NCI-H2029 (cell line): ENCODE measurements at places on chromosomes 12 and 14.

- DNase-seq: no peak
Measured at GRCh38 chr14:93987376-93987775, 9.7 kb upstream of the CCDC197 start.

DNA sequence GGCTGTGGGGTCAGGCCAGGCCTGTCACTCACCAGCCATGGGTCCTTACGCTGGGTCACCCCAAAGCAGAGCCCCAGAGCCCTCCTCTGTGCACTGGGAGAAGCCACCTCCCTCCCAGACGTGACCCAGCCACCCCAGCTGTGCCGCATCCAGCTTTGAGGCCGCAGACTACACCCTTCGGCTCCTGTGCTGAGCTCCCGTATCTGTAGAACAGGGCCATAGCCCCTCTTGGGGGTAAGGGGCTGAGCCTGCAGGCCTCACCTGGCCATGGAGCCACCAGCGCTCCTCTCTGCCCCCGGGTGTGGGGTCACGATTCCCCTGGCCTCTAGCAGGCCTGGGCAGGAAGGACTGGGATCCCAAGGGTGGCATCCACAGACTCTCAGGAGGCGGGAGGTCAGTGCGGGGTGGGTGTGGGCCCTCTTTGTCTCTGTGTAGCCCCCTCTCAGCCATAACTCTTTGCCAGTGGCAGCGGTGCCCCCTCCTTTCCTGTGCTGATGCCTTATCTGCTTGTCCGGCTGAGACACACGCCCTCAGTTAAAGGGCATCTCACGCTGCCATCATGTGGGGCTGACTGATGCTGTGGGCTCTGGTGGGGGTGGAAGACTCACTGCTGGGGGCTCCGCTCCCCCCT lies 16.3 kb downstream of the ASPG start:
- no peak for DNase-seq

GRCh38 chr14:37172936-37173614 lies 669 bp upstream of the SLC25A21 start:
- DNase-seq: no peak

GRCh38 chr12:12543959-12544358 lies 18.7 kb downstream of the DUSP16 start:
- DNase-seq: no peak

GRCh38 chr12:118361889-118362288 lies 10.8 kb downstream of the TAOK3 start:
- DNase-seq: no peak

DNA sequence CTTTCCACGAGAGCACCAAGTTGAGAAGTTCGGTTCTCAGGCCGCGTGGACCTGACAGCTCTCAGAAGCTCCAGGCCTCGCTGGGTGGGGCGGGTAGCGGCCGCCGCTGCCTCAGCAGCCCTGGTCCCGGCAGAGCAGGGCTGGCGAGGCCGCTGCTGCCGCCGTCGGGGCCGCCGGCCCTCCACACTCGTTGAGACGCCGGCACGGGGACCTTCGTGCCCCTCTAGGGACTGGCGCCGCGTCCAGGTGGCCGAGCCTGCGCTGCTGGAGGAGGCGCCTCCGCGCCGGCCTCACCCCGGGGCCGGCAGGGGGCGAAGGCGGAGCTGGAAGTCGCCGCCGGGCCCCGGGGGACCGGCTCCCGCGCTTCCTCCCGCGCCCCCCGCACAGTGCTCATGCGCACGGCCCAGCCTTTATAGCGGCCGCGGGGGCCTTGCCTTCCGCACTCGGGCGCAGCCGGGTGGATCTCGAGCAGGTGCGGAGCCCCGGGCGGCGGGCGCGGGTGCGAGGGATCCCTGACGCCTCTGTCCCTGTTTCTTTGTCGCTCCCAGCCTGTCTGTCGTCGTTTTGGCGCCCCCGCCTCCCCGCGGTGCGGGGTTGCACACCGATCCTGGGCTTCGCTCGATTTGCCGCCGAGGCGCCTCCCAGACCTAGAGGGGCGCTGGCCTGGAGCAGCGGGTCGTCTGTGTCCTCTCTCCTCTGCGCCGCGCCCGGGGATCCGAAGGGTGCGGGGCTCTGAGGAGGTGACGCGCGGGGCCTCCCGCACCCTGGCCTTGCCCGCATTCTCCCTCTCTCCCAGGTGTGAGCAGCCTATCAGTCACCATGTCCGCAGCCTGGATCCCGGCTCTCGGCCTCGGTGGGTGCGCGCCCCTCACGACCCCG lies at the start of gene COCH:
Gene COCH (plus strand): TSS at position 440 of the 879 bp plus-strand sequence. CDS start 380 bp downstream, at position 820.
- DNase-seq: peak; percentile 55

- no peak for DNase-seq
Measured at GRCh38 chr12:123344086-123344485, 20.6 kb downstream of the SBNO1 start.

DNA sequence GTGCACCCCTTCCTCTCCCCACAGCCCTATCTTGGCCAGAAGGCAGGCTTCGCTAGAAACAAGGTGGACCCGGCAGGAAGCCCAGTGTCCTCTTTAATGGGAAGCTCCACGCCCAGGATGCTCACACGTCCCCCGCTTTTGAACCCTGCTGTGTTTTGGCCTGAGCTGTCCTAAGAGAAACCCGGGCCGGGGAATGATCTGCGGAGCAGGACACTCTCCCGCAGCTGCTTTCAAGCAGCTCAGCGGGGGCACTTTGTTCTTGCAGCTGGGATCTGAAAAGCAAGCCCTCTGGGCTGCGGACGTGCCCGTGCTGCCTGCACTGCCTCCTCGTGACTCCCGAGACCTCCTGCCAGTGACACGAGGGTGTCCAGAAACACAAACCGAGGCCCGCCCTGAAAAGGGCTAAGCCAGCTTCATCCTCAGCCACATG lies 30.0 kb downstream of the SCARB1 start:
- DNase-seq: no peak

DNA sequence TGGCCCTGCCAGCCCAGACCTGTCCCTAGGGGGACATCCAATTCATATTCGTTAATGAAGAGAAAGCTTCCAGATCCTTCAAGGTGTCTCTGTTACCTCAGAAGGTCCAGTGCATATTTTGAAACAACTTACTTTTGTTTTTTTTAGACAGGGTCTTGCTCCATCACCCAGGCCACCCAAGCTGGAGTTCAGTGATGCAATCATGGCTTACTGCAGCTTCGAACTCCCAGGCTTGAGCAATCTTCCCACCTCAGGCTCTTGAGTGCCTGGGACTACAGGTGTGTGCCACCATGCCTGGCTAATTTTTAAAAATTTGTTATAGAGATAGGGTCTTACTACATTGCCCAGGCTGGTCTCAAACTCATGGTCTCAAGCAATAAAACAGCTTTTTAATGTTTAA lies 48.4 kb downstream of the B4GALNT3 start:
- DNase-seq: no peak

DNA sequence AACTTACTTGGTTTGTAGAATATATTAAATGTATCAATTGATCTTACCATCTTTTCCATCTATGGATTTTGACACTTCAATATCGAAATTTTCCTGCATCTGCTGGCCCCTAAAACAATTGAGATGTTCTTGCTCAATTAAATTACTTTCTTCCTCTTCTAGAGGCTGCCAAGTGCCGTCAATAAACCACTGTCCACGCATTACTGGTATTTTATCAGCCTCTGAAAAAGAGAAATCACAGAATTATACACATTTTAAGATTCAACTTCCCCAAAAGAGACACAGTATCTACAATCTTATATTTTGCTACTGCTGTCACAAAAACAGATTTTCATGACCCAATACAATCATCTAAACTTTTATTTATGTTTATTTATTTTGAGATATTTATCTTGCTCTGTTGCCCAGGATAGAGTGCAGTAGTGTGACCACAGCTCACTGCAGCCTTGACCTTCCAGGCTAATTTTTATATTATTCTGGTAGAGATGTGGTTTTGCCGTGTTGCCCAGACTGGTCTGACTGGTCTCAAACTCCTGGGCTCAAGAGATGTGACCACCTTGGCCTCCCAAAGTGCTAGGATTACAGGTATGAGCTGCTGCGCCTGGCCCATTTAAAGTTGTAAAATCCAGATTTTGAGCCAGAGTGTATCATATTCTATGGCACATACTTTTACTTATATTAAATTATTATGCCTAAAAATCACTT lies 49.3 kb downstream of the DDHD1 start:
- no peak for DNase-seq

DNA sequence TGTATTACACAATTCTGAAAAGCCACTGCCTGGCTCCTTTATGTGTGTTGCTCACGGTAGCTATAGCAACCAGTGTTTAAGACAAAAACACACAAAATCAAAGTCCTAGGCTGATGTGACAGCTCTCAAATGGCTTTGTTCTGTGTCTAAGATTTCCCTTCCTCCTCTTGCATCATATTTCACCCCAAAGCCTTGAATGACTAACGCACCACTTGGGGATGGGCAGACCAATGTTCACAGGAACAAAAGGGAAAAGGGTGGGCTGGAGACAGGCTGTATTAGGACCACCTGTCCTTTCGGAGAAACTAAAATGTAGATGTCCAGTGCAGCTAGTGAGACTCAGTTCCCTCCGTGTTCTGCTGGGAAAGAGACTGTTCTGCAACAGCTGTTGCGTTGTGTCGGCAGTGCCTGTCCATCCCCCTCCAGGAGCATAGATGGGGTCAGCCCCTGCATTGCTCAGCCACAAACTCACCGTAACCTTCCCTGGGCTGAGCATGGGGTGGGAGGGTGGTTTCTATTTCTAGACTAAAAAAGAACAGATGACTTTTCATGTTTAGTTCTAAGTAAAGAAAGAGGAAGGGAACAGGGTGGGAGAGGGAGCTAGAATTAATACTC lies 26.8 kb upstream of the DAAM1 start:
- no peak for DNase-seq

DNA sequence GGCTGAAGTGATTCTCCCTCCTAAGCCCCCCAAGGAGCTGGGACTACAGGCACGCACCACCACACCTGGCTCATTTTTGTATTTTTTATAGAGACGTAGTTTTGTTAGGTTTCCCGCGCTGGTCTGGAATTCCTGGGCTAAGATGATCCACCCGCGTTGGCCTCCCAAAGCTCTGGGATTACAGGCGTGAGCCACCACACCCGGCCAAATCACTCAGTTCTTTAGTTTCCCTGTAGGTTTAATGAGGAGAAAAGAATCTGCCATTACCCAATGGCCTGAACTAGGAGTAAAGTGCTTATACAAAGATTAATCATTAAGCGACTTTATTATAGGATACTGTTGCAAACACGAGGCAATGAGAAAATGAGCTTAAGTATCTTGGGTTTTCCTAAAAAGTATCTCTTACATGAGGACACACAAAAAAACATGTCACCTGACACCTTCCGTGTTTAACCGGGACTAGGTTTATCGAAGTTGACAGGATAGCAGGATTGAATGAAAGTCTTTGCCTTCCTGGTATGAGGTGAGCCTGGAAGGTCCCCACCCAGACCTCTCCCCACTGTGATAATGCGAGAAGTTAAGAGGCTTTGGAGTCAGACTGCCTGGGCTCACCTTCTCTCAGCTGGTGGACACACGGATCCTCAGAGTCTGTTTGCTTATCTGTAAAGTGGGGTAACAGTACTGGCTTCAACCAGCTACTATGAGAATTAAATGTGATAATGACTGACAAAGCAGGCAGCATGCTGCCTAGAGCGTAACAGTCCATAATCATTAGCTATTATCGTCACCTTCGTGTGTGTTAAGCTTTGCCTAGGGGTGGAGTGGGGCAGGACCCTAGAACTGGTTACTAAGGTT lies 133.5 kb upstream of the KRAS start:
- no peak for DNase-seq

- DNase-seq: no peak
Measured at GRCh38 chr12:131042834-131043245, 89.1 kb downstream of the ADGRD1 start.

DNA sequence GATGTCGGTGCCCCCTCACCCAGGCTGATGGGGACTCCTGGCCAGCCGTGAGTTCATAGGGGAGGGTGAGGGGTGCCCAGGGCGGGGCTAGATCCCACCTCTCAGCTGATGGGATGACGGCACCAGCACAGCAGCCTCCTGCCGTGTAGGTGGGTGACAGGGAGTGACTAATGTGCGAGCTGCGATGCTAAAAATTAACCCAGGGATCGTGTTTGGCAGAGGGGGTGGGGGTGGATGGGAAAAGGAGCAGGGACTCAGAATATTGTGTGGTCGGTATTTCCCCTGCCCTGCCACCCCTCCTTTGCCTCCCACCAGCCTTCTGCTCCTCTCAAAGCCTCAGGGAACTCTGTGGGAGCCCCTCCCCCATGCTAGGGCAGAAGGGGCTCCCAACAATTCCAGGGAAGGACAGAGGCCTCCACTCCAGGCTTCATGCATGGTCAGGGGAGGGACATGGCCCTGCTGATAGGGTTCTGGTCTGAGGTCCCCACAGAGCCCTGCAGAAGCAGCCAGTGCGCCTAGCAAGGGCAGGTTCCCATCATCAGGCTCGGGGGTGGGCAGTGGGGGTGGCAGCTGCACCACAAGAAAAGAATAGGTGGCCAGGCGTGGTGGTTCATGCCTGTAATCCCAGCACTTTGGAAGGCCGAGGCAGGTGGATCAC lies 12.5 kb downstream of the TAMALIN start:
- DNase-seq: no peak

DNA sequence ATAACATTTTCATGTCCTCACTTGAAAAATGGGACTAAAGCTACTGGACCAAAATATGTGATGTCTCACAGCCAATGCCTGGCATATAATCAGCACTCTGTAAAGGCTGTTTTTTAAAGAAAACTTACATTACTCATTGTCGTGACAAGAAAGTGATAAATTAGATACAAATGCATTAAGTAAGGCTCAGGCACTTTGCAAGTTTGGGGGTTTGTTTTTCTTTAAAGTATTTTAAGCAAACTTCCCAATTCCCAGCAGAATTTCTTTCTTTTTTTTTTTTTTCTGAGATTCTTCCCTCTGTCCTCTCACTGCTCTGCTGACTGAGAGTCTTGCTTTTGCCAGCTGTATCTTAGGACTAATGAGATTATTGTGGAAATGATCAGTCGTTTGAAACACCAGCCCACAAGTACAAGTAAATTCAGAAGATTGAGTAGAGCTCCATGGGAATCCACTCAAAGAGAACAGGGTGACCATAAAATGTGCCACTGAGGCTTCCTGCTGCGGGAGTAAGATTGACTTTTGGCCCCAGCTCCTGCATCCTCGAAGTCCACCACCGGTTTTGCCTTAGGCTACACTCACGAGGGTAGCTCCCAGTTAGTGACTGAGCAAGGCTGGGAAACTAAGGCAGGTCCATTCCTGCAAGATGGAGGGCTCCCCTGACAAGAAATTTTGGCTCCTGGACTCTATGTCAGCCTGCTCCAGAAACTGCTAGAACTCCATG lies 82.8 kb downstream of the TMTC1 start:
- no peak for DNase-seq

DNA sequence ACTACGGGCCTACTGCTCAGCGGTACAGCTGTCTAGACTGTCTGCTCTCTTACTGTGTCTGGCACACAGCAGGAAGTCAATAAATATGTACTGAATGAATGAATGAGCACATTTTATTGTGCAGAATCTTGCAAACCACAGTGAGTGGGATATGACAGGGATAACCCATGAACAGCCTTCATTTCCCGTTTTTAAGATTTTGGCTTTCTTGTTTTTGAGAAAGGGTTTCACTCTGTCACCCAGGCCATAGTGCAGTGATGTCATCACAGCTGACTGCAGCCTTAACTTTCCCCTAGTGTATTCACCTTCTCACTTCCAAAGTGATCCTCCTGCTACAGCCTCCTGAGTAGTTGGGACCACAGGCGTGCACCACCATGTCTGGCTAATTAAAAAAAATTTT lies 203.1 kb downstream of the AEBP2 start:
- DNase-seq: peak; percentile 7
